ENCODE measurements at places on chromosomes 13 and 19.

DNA sequence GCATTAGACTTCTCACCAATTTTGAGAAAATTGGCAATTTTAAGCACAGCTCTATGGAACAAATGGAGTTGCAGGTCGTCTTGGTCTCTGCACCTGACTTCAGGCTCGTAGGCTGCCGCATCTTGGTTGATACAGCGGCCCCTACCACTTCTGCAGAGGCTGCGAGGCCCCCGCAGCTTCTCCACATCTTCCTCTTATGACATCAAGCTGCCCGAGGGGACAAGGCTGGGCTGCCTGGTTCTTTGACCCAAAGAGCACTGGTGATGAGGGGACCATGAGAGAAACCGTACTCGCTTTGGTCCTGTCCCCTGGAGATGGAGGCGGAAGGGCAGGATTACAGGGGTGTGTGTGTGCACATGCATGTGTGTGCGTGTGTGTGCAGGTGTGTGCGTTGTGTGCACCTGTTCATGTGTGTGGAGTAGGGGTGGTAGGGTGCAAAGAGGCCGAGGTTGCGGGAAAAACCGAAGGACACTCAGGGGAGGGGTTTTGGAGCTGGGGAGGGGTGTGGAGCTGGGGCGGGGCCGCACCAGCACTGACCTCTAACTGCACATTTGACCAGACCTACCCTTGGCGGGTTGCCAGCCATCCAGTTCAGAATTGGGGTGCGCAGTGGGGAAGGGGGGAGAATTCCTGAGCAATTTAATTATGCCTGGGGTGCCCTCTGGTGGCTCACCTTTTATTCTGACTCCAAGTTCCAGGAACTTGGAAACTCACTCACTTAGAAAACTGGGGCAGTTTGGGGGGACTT is 65.1 kb upstream of the ARHGEF7 start:
- no peak for DNase-seq

- DNase-seq = no peak
Observed at GRCh38 chr13:73011751-73012150, 47.1 kb upstream of the KLF5 start.

DNA sequence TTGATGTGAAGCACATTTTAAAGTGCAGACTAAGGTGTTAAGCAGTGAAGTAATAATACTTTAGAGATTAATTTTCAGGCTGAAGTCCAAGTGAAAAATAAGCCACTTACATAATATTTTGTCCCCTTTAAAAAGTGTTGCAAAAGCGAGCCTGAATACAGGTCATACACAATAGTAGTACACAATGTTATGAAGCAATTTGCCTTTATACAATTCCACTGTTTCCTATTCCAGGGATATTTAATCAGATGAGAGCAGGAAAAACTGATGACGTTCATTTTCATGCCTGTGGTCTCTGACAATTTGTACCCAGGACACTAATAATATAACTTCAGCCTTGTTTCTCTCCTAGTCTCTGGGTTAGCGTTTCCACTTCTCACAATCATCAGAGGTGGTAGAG is 916.7 kb downstream of the PCDH9 start:
- DNase-seq = no peak

DNA sequence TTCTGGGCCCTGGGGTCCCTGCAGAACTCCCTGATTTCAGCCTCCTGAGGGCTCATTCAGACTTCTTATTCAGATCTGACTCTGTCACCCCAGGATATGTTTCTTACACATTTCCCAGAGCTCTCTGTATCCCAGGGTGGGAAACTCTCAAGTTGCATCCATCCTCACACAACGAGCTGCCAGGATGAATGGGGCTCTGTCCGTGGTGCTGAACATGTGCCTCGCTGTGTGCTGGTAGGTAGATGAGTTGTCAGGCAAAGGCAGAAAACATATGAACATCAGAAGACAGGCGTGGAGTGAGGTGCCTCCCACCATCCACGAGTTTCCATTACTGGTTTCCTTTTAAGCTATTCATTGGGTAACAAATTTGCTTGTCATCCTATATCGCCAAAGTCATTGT is 11.4 kb upstream of the IGFL1 start:
- peak; percentile 63 for DNase-seq

DNA sequence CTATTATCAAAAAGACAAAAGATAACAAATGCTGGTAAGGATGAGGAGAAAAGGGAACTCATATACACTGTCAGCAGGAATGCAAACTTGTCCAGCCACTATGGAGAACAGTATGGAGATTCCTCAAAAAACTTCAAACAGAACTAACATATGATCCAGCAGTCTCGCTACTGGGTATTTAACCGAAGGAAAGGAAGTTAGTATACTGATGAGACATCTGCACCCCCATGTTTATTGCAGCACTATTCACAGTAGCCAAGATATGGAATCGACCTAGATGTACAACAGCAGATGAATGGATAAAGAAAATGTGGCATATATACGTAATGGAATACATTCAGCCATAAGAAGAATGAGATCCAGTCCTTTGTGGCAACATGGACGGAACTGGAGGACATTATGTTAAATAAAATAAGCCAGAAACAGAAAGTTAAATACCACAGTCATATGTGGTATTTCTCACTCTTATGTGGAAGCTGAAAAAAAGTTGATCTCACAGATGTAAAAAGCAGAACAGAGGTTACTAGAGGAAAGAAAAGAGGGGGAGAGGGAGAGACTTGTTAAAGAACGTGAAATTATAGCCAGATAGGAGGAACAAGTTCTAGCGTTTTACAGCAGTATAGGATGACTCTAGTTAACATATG is 83.2 kb downstream of the RUBCNL start:
- no peak for DNase-seq

DNA sequence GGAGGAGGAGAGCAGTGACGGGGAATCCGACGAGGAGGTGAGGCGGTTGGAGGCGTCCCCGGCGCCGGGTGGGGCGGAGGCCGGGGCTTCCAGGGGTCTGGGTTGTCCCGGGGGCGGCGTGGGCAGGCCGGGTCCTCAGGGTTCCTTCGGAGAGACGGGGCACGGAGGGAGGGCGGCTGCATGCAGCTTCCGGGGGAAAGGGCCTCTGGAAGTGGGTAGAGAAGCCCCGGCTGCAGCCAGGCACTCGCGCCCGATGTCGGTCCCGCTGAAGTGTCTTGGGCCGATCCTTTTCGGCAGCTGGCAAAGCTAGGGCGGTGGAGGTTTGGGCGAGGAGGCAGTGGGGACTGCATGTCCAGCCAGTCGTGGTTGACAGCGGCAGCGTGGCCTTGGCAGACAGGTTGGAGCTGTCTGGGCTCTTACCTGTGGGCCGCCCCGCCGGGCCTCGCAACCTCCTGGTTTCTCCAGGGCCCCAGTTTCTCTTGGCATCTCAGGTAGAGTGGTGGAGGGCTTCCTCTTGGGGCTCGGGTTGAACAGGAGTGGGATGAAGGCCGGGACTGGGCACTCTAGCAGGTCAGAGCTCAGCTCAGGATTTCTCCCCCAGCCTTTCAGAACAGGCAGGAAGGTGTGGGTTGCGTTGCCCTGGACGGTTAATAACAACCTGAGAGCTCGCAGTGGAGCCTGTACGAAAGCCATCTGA is 690 bp downstream of the KMT2B start:
- DNase-seq = peak; percentile 59

GRCh38 chr13:108494991-108495645 is 134.3 kb upstream of the MYO16 start:
- DNase-seq = no peak

GRCh38 chr19:39401070-39401548 is 5.5 kb upstream of the ZFP36 start:
- DNase-seq = no peak

DNA sequence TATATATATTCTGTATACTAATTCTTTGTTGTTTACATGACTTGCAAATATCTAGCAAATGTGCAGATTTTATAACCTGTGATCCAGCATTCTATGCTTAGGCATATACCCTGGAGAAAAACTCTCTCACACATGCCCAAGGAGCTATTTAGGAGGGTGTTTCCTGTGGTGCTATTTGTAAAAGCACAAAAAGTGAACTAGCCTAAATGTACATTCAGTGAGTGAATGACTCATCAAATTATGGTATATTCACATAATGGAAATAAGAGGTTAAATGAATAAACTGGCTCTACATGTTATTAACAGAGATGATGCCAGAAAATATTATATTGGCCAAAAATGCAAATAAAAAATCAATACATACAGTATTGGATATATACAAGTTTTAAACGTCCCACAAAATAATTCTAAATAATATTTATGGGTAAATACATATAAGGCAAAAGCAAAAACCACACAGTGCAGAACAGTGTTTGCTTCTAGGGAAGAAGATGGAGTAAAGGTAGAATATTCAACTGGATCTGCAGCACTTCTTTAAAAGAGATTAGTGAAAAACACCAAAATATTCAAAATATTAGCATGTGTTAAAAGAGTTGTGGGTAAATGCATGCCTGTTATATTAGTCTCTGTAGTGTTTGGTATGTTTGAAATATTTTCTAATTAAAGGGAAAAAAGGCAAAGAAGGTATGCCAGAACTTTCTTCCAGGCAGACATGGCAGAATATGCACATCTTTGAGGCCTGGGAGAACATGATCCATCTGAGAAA is 344.7 kb downstream of the KLF5 start:
- no peak for DNase-seq

DNA sequence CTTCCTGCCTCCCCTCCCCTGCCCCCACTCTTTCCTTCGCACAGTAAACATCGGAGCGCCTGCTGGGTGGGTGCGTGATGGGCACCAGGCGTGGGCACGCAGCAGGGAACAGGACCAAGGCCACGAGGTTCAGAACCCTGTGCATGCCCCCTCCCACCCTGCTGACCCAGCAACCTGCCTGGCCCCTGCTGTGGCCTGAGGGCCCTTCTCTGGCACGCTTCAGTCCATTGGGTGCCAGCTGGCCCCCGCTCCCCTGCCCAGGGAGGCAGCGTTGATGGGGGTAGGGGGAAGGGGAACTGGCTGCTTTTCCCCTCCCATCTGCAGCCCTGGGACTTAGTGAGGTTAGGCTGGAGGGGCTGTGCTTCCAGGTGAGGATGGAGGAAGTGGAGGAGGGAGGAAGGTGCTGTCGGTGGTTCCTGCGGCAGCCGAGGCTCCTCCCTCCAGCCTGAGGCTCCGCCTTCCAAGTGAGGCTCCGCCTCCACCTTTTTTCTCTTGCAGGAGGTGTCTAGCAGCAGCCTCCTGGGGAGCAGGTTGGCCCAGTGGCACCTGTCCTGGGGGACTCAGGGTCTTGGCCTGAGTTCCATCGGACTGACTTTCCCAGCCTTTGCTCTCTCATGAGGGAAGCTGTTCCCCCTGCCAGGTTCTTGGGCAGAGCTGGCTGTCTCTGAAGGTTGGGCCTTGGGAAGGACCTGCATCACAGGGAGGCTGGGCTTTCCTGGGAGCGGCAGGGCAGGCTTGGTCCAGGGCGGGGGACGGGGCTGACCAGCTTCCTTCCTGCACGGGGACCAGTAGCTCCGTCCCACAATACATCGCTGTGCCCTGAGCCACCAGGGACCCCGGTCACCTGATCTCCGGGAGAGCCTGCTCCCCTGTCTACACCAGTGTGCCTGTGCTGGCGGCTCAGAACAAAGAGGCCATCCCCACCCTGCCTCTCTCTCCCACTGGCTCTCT is 7.3 kb downstream of the PIAS4 start:
- peak; percentile 59 for DNase-seq

GRCh38 chr13:21701460-21701859 is 30.6 kb downstream of the FGF9 start:
- DNase-seq = no peak

DNA sequence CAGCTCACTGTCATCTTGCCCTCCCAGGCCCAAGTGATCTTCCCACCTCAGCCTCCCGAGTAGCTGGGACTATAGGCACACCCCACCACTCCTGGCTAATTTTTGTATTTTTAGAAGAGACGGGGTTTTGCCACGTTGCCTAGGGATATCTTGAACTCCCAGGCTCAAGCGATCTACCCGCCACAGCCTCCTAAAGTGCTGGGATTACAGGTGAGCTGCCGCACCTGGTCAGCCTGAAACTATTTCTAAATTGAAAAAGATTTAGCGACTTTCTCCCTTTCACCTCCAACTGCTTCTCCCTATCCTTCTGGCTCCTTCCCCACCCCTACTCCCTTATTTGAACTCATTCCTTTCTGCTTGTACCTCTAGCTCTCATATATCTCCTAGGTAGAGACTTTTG is 19.8 kb upstream of the NAA16 start:
- no peak for DNase-seq

DNA sequence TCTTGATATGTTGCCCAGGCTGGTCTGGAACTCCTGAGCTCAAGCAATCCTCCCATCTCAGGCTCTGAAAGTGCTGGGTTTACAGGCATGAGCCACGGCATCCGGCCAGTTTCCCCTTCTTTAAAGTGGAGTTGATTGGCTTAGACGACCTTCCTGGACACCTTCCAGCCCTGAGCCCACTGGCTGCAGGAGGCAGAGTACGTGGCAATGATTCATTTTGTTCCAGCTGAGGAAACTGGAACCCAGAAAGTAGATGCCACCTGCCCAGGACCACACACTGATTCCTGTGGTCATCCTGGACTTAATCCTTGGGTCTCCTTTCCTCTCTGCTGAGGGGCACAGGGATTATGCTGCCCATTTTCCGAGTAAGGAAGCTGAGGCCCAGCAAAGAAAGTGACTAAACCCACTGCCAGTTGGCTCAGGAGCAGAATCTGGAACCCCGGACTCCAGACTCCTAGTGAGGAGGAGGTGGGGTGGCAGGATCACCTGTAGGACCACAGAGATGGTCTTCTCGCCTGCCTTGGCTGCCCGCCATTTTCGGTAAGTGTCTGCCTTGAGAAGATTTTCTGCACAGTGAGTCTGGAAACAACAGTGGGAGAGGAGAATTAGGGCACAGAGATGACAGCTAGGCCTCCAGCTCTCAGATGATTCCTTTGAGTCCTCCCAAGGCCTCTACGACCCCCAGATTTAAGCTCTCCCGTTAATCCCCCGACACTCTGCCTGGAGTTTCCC is 737 bp downstream of the XRCC1 start:
- no peak for DNase-seq

DNA sequence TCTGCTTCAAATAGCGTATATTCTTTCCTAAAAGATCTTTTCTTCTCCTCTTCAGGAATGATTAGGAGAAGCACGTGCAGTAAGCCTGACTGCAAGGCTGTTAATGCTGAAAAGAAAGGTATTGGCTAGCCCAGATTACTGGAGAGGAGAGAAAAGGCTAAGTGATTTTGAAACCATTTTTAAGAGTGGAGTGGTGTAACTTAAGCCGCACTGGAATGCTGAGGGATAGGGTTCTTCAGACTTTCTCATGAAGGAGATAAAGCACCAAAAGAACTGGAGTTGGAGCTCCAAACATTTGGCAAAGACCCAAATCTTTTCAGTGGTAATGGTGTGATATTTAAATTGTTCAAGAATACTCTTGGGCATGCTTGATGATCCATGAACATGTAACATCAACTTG is 388.3 kb downstream of the COG6 start:
- no peak for DNase-seq

- no peak for DNase-seq
Observed at GRCh38 chr19:35284153-35285094, 2.1 kb downstream of the HAMP start.

DNA sequence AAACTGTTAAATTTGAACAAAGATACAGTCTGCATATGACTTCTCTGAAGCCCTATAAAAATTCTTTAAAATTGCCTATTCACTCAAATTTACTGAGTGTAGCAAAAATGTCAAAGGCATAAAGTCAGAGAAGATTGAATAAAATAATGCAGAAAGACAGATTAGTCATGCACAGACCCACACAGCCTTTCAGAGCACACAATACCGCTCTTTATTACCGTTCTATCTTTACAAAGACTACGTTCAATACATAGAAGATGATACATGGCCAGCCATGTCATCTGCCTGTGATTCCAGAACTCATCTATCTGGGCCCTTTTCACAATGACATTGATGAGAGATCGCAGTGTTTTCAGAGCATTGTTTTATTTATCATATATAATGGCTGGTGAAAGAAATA is 107.2 kb downstream of the URI1 start:
- DNase-seq = no peak
